ENCODE measurements at places on chromosomes 12 and 14.

DNA sequence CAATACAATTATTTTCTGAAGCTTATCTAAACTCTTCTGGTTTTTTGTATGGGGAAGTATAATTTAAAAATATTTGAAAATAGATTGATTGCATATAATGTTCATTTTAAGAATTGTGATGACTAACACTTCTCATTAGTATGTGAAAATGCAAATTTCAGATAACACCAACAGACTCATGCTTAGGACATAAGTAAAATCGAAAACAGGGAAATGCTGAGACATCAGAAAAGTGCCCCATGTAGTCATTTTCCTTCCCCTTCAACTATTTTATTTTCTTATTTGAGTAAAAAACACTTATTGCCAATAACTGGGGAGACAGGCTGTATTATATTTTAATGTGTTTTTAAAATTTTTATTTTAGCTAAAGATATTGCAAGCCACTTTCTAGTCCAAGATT is 814.7 kb downstream of the GALC start:
- DNase-seq = no peak

DNA sequence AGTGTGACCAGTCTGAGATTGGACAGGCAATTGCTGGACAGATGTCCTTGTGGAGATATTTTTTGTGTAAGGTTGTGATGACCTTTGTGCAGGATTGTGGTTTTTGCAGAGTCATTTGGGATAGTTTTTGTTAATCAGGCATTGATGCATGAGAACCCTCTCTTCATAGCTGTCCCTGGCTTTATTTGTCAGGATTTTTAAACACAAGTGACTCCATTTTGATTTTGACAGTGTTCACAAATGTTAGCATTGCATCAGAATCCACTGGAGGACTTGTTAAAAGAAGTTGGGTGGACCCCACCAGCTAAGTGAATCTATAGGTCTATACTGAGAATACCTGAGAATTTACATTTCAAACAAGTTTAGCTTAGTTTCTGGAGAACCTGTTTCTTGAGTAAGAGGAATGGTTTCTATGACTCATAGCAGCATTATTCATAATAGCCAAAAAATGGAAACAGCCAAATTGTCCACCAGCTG is 11.8 kb downstream of the FNTB start:
- DNase-seq = peak; percentile 48

GRCh38 chr14:51336734-51337133 is 96.7 kb downstream of the TMX1 start:
- DNase-seq = no peak

GRCh38 chr14:50839048-50839447 is 8.1 kb upstream of the NIN start:
- peak; percentile 74 for DNase-seq

DNA sequence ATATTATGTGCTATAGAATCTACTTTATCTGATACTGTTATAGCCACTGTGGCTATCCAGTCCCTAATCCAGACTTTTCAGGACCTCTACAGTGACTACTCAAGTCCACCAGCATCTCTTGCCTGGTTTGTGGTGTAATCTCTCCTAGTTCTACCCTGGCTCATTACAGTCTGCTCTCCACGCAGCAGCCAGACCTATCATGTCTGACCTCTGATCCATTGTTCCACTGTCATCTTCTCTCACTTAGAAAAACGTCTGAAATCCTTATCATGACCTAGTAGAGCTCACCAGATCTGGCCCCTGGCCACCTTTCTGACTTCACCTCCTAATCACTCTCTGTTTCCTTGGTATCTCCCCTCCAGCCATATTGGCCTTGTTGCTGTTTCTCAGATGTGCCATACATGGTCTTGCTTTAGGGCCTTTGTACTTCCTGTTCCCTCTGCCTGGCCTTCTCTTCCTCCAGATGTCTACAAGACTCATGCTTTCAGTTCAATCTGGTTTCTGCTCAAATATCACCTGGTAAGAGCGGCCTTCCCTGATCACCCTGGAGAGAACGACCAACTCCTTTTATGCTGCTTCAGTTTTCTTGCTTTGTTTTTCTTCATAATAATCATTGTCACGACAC is 475.5 kb downstream of the AACS start:
- DNase-seq = no peak

DNA sequence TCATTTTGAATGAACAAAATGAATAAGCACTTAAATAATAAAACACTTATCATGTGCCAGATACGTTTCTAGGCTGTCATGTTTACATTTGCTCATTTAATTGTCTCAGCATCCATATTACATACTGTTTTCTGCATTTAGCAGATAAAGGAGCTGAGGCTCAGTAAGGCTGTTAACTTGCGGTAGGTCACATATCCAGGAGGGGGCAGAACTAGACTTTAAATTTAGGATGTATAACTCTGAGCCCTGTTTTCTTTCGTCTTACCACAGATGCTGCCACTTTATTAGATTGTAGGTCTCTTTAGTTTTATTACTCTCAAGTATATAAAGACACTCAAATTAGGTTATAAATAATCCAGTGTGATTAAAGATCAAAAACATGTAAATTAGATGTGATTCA is 17.7 kb downstream of the IRAK4 start:
- peak; percentile 56 for DNase-seq

DNA sequence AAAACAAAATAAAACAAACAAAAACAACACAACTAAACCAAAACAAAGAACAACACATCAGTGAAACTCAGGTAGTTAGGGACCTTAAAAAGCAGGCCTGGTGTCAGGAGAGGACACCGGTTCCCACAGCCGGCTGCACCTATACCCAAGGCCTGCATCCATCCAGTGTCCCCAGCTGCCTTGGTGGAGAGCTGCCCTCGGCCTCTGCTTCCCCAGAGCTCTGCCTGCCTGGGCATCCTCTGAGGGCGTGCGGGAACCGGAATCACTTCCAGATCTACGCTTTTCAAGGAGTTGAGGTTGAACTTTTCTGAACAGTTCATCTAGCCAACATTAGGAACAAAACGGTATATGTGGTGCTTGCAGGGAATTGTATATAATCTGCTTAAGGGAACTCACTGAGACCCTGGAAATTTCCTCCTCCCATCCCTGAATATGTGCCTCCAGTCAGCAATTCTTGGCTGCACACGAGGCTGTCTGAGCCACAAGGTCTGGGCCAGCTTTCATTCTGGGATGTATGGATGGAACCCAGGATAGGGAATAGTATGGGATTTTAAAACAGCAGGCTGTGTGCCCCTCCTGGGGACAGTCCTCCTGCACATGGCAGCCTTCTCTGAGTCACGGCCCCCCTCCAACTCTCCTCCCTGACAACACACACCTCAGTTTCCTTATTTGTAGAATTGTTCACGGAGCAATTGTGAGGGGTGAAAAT is 319.0 kb upstream of the RTL1 start:
- DNase-seq = no peak

- DNase-seq = no peak
Measured at GRCh38 chr12:123042833-123043232, 62.4 kb downstream of the ARL6IP4 start.

DNA sequence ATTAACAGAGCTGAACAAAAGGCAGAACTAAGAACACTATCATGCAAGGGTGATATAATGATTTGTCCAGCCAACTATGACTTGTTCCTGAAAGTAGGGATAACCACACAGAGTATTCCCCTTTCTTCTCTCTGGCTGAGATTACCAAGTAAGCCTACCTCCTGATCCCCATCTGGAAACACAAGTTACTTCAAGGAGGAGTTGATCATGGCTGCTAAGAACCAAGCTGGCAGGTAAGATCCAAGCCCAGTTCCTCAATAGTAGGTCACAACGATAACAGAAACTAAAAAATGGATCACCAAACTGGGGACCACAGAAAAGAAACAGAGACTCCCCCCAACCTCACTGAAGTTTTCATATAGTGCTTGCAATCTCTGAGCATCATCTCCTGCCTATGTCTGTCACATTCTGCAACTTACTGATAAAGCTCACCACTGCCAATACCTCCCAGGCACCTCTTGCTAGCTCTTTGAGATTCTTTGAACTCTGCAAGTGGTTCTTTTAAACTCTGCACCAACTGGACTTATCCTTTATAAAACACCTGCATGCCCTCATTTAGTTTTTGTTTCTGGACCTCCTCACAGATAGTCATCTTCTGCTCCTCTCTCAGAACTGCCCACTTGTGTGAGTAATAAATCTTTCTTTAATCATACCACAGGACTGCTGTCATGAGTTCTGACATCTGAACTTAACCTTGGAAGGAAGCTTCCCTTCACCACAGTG is 76.6 kb downstream of the LRP6 start:
- DNase-seq = peak; percentile 4

DNA sequence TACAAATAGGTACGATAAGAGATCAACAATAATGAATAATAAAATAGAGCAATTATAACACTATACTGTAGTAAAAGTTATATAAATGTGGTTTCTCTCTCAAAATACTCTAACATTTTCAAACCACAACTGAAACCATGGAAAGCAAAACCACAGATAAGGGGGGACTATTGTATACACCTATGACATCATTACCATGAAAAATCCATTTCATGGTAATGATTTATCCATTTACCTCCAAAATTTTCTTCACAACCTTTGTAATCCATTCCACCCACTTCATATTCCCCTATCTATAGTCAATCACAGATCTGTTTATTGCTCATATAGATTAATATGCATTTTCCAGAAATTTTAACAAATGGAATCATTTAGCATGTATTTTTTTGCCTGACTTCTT is 163.9 kb upstream of the G2E3 start:
- no peak for DNase-seq

GRCh38 chr14:58082011-58082410 is 70.0 kb downstream of the ARMH4 start:
- DNase-seq = peak; percentile 40

GRCh38 chr14:25055005-25055404 is 5.1 kb upstream of the STXBP6 start:
- no peak for DNase-seq

DNA sequence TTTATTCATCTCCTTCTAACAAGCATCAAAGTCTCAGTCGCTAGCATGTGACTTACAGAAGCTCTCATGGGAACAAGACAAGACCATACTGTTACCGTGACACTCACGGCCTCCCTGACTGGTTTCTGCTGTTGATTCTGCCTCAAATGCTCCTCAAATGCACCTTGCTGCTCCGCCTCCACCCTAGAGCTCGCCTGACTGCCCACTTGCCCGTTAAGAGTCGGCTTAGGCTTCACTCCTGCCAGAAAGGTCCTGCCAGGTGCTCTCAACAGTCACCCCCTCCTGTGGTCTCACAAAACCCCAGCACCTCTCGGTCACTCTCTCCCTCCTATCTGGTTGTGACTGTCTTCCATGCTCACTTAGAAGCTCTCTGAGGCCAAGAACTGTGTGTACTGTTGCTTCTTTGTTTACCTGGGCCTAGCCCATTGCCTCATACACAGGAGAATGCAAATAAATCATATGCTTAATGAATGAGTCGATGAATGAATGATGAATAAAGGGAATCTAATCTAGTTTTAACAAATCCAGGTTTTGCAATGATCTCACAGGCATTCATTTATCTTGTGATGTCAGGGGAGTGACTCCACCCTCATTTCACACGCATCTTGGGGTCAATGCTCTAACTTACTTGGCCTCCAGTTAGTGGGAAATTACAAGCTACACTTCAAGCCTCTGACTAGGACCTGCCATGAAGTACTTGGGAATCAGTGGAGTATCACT is 41.3 kb downstream of the SSH1 start:
- DNase-seq = no peak

- peak; percentile 48 for DNase-seq
Measured at GRCh38 chr12:92408072-92408900, 262.6 kb upstream of the BTG1 start.

GRCh38 chr12:6953442-6954315 is 2.5 kb downstream of the PTPN6 start:
- DNase-seq = no peak

GRCh38 chr12:116194935-116195431 is 82.5 kb downstream of the MED13L start:
- DNase-seq = no peak

DNA sequence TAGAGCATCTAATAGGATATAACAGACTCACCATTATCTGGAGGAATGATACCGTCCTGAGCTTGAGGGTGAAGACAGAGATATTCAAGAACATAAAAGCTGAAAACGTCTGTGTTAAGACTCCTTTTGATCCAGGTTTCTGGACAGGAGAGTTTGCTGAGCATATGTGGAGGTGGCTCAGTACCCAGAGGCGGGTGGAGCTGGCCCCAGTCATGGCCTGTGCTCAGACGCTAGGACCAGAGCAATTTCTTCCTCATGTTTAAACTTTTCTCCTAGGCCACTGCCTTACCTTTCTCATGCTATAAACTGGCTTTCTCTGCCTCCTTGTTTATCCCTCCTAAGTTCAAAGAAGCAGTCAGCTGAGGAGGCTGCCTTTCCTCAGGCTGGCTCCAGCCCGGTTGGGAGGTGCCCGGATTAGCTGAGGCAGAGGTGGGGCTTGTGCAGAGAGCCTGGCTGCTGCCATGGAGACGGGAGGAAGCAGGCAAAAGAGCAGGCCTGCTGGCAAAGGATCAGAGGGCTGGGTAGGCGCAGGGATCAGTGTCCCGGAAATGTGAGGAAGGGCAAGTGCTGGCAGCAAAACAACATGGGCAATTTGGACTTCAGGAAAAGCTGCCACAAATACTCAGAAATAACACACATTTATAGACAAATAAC is 13.7 kb downstream of the COA8 start:
- peak; percentile 87 for DNase-seq

DNA sequence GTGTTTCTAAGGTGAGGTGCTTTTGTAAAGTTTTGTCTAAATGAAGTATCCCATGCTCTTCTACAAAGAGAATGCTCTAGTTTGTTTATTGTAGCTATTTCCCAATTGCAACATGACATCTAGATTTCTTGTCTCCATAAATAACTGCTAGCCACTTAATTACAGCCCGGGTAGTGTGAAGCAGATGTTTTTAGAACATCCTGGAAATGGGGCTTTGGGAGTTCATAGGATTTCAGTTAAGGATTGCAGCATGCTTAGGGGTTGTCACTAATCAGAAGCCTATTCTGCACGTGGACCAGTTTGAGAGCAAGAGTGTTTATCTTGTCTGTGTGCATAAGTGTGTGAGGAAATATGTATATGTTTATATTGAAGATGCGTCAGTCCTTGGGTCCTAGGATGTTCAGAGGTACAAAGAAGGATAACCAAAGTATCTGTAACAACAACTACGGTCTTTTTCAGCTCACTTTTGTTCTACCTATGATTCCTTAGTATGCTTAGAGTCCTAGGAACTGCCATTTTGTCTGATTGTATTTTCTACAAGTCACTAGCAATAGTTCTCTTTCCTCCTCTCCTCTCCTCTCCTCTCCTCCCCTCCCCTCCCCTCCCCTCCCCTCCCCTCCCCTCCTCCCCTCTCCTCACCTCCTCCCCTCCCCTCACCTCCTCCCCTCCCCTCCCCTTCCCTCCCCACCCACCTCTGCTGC is 135.3 kb downstream of the ACSS3 start:
- no peak for DNase-seq
